Stimulated activated naive CD8-positive, alpha-beta T cell treated with anti-CD3 and anti-CD28 coated beads, Interleukin-15, Interleukin-2, amounts not matched to agents 100 U/mL and 50 U/mL, for 24 hours (primary cell): ENCODE measurements at places on chromosomes 12 and 14.
A peak's percentile ranks its signal among the peaks of the same experiment; 100 is the strongest.

GRCh38 chr14:97978341-97978740 is 1181.2 kb downstream of the VRK1 start:
- peak; percentile 83 for DNase-seq

- DNase-seq = no peak
Measured at GRCh38 chr14:26204728-26205479, 392.9 kb downstream of the NOVA1 start.

DNA sequence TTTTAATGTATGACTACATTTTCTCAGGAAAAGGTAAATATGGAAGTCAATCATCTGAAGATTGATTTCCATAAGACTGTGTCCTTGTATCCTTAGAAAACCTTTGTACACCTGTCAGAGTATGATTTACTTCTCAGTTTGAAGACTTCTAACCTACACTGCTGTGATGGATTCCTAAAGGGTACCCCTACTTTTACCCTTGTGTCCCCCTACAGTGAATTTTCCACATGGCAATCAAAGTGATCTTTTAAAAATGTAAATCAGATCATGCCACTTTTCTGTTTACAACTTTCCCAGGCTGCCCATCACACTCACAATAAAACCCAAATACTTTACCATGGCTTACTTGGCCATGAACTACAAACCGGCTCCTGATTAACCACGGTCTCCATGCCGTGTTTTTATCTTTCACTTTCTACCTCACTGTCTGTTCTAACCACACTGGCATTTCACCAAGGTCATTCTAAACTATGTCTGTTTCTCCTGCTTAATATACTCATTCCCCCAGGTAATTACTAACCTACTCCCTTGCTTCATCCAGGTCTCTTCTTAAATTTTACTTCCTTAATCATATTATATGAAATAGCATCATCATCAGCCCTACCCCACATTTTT is 8.1 kb downstream of the DNAI7 start:
- no peak for DNase-seq

DNA sequence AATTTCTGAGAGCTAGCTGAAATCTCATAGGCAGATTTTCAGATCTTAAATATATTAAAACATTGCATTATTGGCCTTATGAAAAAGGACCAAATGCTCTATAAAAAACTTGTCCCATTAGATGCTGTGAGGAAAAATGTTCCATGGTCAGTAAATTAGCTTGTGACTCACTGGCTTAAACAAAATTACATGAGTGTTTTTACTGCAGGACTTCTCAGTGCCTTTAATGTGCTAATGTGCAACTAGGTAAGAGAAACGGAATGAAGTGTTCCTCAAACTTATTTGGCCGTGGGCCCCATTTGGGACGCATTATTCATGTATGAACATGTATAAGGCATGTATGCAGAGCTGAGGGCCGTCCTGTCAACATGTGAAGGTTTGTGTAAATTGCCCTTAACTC is 41.7 kb downstream of the MYRFL start:
- no peak for DNase-seq
